AG04450 (cell line): ENCODE measurements at places on chromosomes 3 and 15.

- DNase-seq = peak; percentile 42
Measured at GRCh38 chr15:82044373-82045178, 1.2 kb downstream of the MEX3B start.

GRCh38 chr3:157275832-157276231 is 115.9 kb upstream of the CCNL1 start:
- no peak for DNase-seq

DNA sequence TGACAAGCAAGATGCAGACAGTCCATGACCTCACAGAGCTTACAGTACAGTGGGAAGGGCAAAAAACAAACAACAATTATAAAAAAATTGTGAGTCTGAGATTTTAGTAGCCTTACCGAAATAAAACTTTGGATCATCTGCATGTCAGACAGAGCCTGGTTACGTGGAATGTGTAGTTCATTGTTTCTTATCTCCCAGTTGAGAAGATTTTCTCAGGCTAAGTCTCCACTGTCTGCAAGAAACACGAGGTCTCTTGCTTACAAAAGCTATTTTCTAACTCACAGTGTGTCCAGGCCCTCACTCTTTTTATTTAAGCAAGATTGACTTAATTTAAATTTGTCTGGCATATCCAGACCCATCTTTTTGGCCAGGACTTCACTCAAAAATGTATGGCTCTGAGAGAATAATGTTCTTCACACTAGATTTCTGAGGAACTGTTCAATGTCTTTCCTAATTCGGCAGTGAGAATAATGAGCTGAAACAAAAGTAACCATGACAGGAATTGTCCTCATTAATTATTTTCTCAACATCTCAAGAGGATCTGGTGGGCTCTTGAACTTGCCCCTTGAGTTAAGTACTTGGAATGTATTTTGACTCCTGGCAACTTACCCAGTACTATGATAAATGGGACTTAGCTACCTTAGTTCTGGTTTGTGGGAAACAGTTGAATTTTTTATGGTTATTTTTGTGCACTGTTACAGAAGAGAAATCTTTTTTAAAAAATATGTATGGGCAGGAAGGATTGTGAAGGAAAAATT is 265.1 kb upstream of the COL8A1 start:
- no peak for DNase-seq

- DNase-seq = no peak
Measured at GRCh38 chr3:150255413-150255812, 152.7 kb upstream of the TSC22D2 start.

- DNase-seq = no peak
Measured at GRCh38 chr3:154102225-154102624, 19.0 kb upstream of the ARHGEF26 start.

- no peak for DNase-seq
Measured at GRCh38 chr3:118811236-118811732, 223.4 kb downstream of the IGSF11 start.

DNA sequence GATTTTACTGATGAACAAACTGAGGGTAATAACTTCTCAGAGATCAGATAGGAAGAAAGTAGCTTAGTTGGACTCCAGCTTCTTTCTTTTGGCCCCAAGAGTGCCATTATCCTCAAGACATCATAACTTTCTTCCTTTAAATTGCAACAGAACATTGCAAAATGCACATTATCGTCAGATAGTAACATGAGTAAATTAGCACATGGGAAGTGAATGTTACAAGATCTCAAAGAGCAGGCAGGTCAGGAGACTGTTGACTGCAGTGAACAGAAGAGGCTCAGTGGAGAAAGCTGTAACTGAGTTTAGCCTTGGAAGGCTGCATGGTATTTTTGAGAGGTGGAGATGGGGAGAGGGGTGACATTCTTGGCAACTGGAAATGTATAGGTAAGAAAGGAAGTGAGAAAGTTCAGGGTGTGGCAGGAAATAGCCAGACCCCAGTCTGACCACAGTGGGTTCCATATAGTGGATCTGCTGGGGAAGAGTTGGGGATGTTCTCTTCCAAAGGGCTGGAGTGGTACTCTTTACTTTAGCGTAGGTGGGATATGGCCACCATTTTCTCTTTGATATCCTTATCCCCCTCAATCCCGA is 307.7 kb downstream of the RPLP1 start:
- DNase-seq = no peak

DNA sequence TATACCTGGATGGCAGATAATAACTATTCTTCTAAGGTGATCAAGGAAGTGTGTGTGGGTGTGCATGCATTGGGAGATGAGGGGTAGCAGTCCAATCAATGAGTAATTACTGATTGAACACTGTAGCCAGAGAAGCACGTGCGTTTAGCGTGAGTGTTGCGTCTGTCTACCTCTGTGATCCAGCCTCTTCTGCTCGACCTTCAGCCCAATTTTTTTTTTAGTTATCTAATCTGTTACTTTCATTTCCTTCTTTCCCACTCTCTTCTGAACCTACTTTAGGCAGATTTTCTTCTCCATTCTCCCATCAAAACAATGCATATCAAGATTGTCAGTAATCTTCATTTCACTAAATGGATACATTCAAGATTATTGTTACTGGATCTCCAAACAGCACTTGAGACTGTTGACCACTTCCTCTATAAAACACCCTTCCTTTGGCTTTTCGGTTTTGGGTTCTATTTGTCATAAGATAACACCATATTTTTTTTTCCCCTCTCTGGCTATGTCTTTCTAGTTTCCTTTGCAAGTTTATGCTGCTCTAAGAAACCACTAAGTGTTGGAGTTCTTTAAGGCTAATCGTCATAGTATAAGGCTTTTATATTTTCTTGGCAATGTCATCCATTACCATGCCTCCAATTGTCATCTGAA is 41.0 kb downstream of the MCTP2 start:
- no peak for DNase-seq

GRCh38 chr15:50028326-50028725 is 90.7 kb downstream of the ATP8B4 start:
- DNase-seq = no peak

GRCh38 chr3:110210086-110210660 is 861.4 kb upstream of the NECTIN3 start:
- DNase-seq = no peak

GRCh38 chr15:57922776-57923175 is 142.7 kb downstream of the ALDH1A2 start:
- no peak for DNase-seq

- no peak for DNase-seq
Measured at GRCh38 chr3:54987719-54988118, 59.9 kb upstream of the LRTM1 start.

DNA sequence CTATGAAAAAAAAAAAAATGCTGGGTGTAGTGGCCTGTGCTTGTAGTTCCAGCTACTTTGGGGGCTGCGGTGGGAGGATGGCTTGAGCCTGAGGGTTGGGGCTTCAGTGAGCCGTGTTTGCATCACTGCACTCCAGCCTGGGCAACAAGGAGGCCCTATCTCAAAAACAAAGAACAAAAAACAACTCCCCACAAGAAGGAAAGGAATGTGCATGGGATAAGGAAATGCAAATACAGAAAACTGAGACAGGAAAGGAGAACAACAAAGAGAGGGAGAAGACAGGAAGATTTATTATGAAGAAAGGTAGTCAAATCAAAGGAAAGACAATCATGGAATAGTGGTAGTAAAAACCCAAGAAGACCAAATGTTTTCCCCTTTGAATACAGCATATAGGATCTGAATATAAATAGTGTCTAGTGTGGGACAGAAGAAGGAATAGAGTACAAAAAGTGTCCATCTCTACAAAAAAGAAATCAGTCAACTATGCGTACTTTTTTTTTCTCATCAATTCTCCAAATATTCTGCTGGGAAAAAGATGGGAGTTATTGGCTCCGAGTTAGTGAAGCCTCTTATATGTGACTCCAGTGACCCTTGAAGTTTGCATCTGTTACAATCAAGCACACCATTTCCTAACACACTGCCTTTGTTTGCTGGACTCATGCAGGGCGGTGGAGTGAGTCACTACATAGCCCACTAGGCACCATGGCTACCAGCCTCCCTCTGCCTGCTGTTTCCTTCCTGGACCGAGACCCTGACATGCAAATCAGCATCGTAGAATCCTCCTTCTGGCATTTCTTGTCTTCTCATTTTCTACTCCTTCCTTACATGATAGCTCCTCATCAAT is 101.2 kb upstream of the PTX3 start:
- DNase-seq = peak; percentile 39

- no peak for DNase-seq
Measured at GRCh38 chr15:52483707-52484106, 45.0 kb downstream of the MYO5A start.

DNA sequence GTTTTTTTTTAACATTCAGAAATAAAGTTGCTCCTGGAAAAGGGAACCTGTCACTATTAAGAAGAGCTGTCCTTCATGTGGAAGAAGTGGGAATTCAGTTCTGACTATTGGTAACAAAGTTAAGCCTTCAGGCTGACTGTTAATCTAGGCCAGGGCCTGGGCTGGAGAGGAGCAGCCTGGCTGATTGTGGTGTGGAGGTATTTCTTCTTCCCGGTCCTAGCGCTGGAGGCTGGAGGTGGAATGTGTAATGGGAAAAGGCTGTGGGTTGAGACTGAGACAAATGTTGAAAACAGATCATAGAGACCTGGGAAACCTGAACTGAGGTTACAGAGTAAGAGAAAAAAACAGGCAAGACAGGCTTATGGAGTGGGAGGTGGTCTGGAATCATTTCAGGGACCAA is 23.8 kb upstream of the SH3BP5 start:
- DNase-seq = no peak

- DNase-seq = peak; percentile 78
Measured at GRCh38 chr15:57527382-57528091, 64.2 kb upstream of the MYZAP start.

- DNase-seq = peak; percentile 20
Measured at GRCh38 chr15:66578286-66578875, 12.6 kb upstream of the LCTL start.

GRCh38 chr15:57606816-57607215 is 15.1 kb downstream of the MYZAP start:
- DNase-seq = no peak

DNA sequence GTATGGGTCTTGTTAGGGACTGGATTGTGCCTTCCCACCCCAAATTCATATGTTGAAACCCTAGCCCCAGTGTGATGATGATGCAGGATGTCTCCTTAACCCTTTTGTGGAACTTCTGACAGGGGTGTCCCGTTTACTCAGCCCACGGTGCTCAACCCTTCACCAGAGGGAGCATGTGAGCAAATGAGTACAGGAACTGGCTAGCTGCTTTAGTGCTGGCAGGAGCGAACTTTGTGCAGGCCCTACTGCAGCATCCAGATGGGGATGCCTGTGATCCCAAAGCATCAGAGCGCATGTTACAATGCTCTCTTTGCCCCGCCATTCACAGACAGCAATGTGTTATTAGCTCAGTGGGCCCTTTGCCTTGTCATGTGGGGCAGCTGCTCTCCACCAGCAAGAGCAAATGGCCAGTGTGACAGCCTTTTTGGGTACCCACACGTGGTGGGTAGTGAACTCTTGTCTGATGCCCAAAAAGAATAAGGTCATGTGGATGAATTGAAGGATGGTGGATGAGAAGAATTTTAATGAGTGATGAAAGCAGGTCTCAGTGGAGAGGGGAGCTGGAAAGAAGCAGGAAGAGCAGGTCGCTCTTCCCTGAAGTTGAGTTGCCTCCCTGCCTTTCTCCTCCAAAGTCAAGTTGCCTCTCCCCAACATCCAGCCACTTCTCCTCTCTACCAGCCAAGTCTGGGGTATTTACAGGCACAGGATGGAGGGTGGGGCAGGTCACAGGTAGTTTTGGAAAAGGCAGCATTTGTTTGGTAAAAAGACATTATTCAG is 63.3 kb upstream of the STRIT1 start:
- no peak for DNase-seq

DNA sequence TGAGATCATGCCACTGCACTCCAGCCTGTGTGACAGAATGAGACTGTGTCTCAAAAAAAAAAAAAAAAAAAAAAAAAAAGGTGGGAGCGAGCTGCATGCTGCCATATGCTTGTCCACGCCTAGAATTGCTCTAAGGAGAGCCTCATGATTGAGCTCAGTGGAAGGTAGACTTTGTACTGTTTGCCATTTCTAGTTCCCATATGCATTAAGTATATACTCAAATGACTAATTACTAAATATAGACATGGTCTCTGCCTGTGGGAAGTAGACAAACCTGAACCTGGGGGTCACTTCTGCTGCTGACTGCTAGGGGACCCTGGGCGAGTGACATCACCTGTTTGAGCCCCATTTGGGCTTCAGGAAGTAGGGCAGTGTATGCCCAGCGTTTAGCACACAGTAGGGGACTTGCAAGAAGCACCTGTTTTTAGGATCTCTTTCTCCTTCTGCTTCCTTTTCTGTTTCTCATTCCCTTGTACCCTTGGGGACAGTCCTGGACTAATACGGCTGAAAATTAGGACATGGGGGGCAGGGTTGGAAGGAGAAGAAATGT is 27.2 kb downstream of the PRKCD start:
- no peak for DNase-seq

GRCh38 chr3:10524270-10524669 is 18.9 kb upstream of the ATP2B2 start:
- DNase-seq = no peak

DNA sequence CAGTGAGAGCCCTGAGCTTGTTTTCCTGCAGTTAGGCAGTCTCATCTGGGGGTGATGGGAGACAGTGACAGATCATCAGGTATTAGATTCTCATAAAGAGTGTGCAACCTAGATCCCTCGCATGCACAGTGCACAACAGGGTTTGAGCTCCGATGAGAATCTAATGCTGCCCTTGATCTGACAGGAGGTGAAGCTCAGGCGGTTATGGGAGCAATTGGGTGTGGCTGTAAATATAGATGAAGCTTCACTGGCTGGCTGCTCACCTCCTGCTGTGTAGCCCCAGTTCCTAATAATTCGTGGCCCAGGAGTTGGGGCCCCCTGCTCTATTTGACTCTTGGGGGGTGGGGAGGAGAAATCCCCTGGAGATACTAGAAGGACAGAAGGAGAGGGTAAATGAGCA is 309.4 kb upstream of the STT3B start:
- DNase-seq = no peak

DNA sequence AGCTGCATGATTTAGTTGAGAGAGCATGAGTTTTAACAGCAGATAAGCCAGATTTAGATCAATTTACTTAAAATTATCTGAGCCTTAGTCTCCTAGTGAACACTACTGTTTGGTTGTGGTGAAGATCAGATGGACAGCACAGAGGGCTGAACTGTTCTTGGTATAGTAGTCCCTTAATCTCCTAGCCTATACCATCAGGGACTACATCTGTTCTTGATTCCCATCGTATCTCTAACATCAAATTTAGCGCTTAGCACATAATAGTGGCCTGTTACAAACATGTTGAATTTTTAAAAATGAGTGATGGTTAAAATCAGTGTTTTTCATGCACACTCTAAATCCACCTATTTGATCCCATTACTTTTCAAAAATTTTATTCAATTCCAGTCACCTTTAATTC is 507.7 kb downstream of the GRM7 start:
- no peak for DNase-seq

DNA sequence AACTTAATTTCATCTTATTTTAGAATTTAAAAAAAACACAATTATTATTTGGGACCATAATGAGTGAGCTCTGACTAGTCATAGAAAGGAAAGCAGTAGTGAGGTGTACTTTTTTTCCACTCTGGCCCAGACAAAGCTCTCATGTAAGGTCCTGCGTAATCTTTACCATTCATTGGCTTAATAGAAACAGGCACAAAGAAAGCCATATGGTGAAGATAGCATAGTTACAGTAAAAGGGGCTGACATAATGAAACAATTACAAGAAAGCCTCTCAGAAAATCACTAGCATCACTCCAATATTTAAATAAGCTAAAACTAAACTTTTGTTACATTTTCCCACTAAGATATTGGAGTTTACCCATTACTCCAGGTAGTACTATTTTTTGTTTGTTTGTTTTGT is 384.6 kb upstream of the ALCAM start:
- DNase-seq = no peak

- no peak for DNase-seq
Measured at GRCh38 chr3:11384074-11384473, 111.9 kb downstream of the ATG7 start.

GRCh38 chr15:91444656-91445055 is 344.6 kb downstream of the SV2B start:
- DNase-seq = no peak
